ENCODE measurements at places on chromosomes 12 and 14. TPM values are rescaled to one million over a fixed set of nuclear protein-coding genes. Genes with fewer than 3 reads are reported as not detected.
A peak's percentile ranks its signal among the peaks of the same experiment; 100 is the strongest.

- no peaks in the 10 kb centered on the region for H3K4me1 ChIP-seq
- peaks cover 5% of the 10 kb centered on the region for H3K27me3 ChIP-seq
These were observed 1.3 kb upstream of the FLVCR2 start for GRCh38 chr14:75577090-75577489.

DNA sequence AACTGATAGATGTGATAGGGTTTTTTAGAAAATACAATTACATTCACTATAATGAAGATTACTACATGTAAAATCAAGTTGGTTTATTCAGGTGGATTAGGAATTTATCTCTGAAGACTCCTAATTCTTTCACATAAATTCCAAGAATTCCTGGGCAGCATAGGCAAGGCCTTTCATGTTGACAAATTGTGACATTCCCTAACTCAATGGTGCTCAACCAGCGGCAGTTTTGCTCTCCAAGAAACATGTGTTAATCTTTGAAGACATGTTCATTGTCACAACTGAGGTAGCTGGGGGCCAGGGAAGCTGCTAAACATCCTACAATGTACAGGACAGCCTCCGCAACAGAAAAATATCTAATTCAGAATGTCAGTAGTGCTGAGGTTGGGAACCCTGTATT, 46.3 kb downstream of the PTPRQ start:
- H3K4me1 ChIP-seq, result peaks cover 20% of the 10 kb centered on the region
- no peak overlapping the region for H3K27ac ChIP-seq
- peak; percentile 78 for DNase-seq
- no peak overlapping the region for H3K4me3 ChIP-seq

DNA sequence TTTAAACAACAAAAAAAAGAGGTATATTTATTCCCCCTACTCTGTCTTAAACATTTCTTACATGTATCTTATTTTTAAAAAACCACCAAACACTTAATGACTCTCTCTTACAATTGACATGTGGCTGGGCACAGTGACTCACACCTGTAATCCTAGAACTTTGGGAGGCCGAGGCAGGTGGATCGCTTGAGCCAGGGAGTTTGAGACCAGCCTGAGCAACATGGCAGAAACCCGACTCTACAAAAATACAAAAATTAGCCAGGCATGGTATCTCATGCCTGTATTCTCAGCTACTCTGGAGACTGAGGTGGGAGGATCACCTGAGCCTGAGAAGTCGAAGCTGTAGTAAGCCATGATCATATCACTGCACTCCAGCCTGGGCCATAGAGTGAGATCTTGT, 16.0 kb downstream of the SLC41A2 start:
- H3K4me1 ChIP-seq, result no peaks in the 10 kb centered on the region
- no peaks in the 10 kb centered on the region for H3K27me3 ChIP-seq
- no peak overlapping the region for H3K27ac ChIP-seq
- no peak overlapping the region for H3K4me3 ChIP-seq

DNA sequence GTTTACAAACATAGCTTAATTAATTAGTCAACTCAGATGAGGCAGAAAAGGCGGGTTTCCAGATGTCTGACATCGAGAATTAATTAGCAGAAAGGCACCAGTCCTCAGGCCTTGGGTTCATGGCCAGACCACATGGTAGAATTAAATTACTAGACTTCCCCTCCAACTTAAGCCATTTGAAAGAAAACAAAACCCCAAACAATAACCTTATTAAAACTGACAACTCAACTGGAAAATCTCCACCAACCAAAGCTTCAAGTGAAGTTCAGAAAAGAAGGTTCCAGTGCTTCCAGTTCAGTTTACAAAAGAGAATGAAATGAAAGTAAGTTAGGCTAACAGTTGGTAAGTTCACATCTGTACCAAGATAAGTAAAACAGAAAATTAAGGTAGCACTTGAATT, 349.5 kb downstream of the GRIN2B start:
- H3K27ac ChIP-seq, result no peak overlapping the region
- no peak for DNase-seq
- peaks cover 3% of the 10 kb centered on the region for H3K4me1 ChIP-seq
- H3K36me3 ChIP-seq, result no peaks in the 10 kb centered on the region

GRCh38 chr12:102833687-102834441, 83.2 kb downstream of the PAH start:
- peak; percentile 91 for DNase-seq
- H3K27ac ChIP-seq, result no peak overlapping the region
- H3K36me3 ChIP-seq, result no peaks in the 10 kb centered on the region
- H3K27me3 ChIP-seq, result no peaks in the 10 kb centered on the region
- H3K4me3 ChIP-seq, result no peak overlapping the region

DNA sequence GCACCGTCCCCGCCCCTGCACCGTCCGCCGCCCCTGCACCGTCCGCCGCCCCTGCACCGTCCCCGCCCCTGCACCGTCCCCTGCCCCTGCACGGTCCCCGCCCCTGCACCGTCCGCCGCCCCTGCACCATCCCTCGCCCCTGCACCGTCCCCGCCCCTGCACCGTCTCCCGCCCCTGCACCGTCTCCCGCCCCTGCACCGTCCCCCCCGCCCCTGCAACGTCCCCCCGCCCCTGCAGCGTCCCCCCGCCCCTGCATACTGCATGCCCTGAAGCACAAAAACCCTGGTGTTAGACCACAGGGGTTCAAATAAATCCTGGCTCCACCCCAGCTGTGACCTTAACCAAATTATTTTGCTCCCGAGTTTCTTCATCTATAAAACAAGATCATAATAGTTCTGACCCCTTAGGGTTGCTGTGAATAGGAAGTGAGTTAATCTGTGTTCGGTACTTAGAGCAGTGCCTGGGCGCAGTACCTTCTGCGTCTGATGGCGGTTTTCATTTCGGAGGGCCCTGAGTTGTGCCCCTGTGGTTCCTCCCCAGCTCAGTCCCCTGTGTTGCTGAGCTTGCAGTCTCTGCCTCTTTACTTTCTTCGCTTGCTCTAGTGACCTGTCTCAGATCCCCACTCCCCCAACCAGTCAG, 38.1 kb downstream of the ESRRB start:
- H3K4me1 ChIP-seq, result no peaks in the 10 kb centered on the region
- peak; percentile 77 for DNase-seq
- no peaks in the 10 kb centered on the region for H3K36me3 ChIP-seq
- no peak overlapping the region for H3K27ac ChIP-seq
- no peak overlapping the region for H3K4me3 ChIP-seq

DNA sequence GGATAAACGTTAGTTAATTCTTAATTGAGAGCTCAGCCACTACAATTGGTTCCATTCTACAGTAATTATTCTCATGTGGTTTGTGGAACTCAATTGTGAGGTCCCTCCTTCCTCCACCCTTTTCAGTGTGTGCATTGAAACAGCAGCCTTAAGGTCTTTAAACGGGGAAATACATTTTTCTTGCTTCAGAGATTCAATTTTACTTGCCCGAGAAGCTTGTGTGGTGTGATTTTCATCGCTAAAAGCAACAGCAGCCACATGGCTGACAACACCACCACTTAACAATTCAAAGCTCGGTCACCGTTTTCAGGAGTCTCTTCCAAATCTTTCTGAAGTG, 733 bp upstream of the PPFIBP1 start:
- no peak for DNase-seq
- H3K4me1 ChIP-seq, result peaks cover 15% of the 10 kb centered on the region
- H3K4me3 ChIP-seq, result peak overlapping the region; percentile 93
- H3K36me3 ChIP-seq, result peaks cover 9% of the 10 kb centered on the region
- no peaks in the 10 kb centered on the region for H3K27me3 ChIP-seq
- peak overlapping the region; percentile 78 for H3K27ac ChIP-seq

DNA sequence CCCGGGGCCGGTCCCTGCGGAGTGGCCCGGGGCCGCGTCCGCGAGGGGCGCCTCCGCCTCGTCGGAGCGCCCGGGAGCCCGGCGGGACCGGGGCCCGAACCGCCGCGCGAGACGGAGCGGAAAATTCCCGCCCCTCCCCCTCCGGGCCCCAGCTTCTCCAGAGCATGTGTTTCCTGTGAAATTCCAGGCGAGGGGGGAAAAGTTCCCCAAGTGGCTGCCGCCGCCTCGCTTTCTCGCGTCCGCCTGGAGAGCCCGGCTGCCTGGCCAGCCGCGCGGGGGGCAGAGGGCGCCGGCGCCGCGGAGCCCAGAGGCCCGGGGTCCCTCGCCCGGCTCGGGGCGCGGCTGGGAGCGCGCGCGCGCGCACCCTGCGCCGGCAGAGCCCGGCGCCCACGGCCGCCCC, 904 bp downstream of the CACNA1C start:
- DNase-seq, result peak; percentile 70
- H3K27ac ChIP-seq, result no peak overlapping the region
- no peaks in the 10 kb centered on the region for H3K4me1 ChIP-seq
- no peaks in the 10 kb centered on the region for H3K36me3 ChIP-seq
- H3K27me3 ChIP-seq, result peaks cover 74% of the 10 kb centered on the region

DNA sequence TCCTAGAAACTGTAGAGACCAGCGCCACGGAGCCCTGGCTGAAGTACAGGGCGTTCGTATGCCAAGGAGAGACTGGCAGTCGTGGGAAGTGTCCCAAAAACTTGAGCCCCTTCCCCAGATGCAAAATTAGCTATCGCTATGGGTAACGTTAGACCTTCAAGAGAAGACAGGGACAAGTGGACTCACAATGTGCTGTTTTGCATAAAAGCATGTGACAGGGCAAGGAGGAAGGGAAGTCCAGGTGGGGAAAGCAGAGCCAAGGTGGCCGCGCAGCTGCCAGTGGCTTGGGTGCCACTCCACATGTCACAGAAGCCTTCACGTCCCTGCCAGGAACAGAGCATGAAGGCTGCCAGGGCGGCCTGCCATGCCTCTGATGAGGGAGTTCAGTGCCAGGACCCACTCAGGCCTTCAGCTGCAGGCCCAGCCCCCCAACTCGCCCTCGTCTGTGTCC, 61.2 kb upstream of the DYNC1H1 start:
- H3K4me3 ChIP-seq, result no peak overlapping the region
- peaks cover 81% of the 10 kb centered on the region for H3K36me3 ChIP-seq
- peaks cover 4% of the 10 kb centered on the region for H3K4me1 ChIP-seq

- H3K4me3 ChIP-seq, result no peak overlapping the region
- DNase-seq, result no peak
- H3K27ac ChIP-seq, result no peak overlapping the region
- H3K36me3 ChIP-seq, result no peaks in the 10 kb centered on the region
- no peaks in the 10 kb centered on the region for H3K27me3 ChIP-seq
These were observed 52.9 kb upstream of the SLC35F4 start for GRCh38 chr14:57918791-57919190.

DNA sequence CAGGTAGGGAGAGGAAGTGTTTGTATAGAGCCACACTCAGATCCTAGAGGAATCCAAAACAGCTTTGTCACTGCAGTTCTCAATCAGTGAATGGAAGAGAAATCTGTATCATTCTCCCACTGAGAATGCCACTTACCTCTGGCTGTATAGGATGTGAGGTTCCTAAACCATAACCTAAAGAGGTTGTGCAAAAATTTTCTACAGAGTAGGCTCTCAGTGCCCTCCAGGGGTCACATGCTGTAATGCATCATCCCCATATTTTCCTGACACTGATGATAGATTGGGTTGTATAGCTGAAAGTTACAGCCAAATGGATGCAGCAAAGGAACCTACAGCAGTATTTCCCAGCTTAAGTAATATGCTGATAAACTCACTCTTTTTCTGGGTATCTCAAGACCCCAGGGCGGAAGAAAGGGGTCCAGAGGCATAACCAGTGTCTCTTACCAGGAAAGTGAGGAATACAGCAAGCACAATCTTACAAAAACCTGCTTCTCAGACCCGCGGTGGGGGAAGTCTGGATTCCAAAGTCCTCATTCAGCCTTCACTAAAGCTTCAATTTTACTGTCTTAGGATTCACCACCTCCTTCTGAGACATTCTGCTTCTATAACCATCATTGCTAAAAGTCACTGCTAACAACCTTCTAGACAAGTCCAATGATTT, 3.8 kb downstream of the BCDIN3D start:
- no peaks in the 10 kb centered on the region for H3K4me1 ChIP-seq
- H3K27ac ChIP-seq, result no peak overlapping the region

- no peaks in the 10 kb centered on the region for H3K27me3 ChIP-seq
- H3K4me3 ChIP-seq, result peak overlapping the region; percentile 29
- H3K4me1 ChIP-seq, result peaks cover 14% of the 10 kb centered on the region
- no peak for DNase-seq
- H3K36me3 ChIP-seq, result peaks cover 28% of the 10 kb centered on the region
These were observed 36.0 kb downstream of the MAP3K9 start for GRCh38 chr14:70773182-70773862.

- no peak overlapping the region for H3K4me3 ChIP-seq
- H3K4me1 ChIP-seq, result no peaks in the 10 kb centered on the region
These were observed 85.6 kb downstream of the DICER1 start for GRCh38 chr14:95071649-95072280.

DNA sequence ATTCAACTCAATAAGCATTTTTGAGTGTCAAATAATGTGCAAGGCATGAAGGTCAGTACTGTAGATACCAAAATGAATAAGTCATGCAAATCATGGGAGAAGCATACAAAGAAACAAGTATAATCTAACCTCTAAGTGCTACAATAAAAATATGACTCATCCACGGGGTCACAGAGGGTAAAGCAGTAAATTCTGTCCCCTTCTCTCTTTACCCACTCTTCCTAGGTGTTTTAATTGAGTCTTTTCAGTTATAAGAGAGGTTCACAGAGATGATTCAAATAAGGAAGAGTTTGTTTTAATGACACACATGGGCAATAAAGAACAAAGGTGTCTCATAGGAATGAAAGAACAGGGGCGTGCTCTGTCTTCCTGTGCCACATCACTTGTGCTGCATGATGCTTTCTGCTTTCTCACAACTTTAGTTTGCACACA, 71.5 kb upstream of the DAAM1 start:
- H3K27ac ChIP-seq, result no peak overlapping the region
- no peaks in the 10 kb centered on the region for H3K4me1 ChIP-seq
- no peaks in the 10 kb centered on the region for H3K27me3 ChIP-seq

- peaks cover 4% of the 10 kb centered on the region for H3K4me1 ChIP-seq
- H3K36me3 ChIP-seq, result no peaks in the 10 kb centered on the region
- DNase-seq, result no peak
- H3K27me3 ChIP-seq, result no peaks in the 10 kb centered on the region
- no peak overlapping the region for H3K4me3 ChIP-seq
- no peak overlapping the region for H3K27ac ChIP-seq
These were observed 20.1 kb upstream of the CRADD start for GRCh38 chr12:93657071-93657470.

The CLEC4D gene
- total RNA-seq, result not detected

The SLC2A13 gene
- 9.6 TPM for total RNA-seq

The ATF1 gene
- 35.8 TPM for total RNA-seq

The ZBTB42 gene
- 8.0 TPM for total RNA-seq

The CMA1 gene
- not detected for total RNA-seq

The PSMC6 gene
- 118 TPM for total RNA-seq

The FAM234B gene
- 27.7 TPM for total RNA-seq

The LRTM2 gene
- not detected for total RNA-seq

The AKAP6 gene
- 6.1 TPM for total RNA-seq

All from endodermal cell (in vitro differentiated cells).